ENCODE measurements at places on chromosomes 1 and 21.

- DNase-seq: no peak
These were observed at the start of gene MAEL for GRCh38 chr1:166988974-166989515. MAEL (plus strand) TSS chr1:166989280; CDS start chr1:166989353, 73 bp downstream.

GRCh38 chr1:160315359-160315758 is 27.7 kb downstream of the COPA start:
- DNase-seq: no peak

DNA sequence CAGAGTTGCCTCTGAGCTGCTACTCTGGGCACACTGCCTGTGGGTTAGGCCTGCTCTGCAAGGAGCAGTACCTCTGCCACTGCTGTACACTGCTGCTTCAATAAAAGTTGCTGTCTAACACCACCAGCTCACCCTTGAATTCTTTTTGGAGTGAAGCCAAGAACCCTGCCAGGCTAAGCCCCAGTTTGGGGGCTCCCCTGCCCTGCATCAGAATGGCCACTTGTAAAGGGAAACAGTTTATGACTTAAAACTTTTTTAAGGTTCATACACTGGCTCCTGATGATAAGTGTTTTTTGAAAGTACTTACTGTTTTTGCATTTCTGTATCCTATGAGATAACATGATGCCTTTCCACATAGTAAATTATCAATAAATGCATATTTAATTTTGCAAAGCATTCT is 310.0 kb downstream of the LMO4 start:
- DNase-seq: no peak

DNA sequence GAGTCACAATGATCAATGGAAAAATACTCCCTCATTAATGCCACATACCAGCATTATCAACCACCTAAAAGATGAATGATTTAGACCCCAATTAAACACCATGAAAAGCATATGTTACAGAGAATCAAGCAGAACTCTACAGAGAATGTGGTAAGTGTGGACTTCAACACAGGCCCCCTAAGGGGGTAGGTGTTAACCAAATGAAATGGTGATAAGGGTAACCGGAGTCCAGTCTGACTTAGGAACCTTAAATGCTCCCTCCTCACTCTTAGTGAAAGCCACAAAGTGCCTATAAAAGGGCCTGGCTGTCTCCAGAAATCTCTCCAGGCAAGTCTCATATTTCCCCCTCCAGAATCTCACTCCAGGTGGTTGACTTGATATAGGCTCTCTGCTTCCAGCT is 149.2 kb upstream of the FOXD3 start:
- no peak for DNase-seq

GRCh38 chr21:33991133-33991532 is 75.5 kb upstream of the ATP5PO start:
- no peak for DNase-seq

DNA sequence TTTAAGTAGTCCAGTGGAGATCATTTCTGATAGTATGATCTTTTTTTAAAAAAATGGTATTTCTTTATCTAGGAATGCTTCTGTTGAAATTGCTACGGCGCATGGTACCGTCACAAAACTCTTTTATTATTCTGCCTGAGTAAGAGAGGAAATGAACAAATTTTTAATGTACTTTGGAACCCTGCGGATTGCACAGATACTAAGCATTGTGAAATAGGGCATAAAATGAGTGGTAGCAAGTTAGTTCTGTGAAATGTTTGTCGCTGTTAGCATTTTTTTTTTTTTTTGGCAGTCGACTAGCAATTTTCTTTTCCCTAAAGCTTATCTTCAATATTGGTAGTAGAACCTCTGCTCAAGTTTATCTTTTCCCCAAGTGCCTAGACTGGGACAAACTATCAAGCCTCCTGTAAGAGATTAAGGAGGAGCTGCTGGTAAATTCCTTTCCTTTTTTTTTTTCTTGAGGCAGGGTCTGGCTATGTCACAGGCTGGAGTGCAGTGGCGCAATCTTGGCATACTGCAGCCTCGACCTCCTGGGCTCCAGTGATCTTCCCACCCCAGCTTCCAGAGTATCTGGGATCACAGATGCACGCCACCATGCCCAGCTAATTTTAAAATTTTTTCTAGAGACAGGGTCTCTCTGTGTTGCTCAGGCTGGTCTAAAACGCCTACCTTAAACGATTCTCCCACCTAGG is 2.2 kb downstream of the ITSN1 start:
- no peak for DNase-seq

- no peak for DNase-seq
These were observed 28.8 kb downstream of the SAMD13 start for GRCh38 chr1:84330125-84330984.

DNA sequence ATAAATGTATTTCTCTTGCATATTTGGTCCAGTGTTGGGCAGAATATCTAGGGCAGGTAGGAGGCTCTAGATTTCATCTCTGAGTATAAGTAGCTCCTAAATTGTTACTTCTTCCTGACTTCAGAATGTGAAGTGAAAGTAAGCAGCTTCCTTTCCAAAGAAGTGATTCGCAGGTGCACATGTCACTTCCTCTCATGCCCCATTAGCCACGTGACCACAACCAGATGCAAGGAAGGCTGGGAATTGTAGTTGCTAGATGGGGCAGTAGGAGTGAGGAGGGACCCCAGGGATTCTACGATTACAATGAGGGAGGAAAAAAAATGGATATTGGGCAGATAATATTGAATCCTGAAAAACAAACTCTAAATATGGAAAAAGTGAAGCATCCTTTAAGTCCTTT is 113.2 kb upstream of the CYYR1 start:
- no peak for DNase-seq

GRCh38 chr21:17334484-17334883 is 178.4 kb upstream of the CXADR start:
- DNase-seq: no peak

DNA sequence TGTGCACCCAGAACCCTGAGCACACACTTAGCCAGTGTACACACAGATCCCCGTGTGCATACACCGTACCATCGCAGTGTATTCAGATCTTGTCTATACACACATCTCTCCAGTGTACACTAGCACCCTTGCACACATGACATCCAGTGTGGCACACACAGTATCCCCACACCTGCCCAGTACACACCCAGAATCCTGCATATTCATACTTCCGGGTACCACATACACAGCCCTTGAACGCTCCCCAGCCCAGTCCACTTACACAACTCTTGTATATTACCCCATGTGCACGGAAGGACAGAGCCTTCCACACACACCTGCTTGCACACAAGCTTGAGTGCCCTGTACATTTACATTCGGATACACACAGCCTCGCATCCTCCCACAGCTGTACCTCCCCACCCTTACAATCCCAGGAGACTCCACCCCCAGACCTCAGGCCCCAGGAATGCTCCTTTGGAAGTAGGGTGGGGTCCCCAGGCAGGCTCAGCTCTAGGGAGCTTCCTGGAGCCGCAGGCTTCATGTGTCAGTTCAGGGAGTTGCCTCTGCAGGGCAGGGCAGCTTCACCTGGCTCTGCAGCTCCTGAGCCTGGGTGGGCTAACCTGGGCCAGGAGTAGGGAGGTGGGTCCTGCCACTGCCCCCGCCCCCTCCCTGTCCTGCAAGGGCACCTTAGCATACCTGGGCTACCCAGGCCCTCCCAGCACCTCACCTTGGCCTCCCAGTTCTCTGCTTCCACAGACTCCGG is 46.2 kb downstream of the AHDC1 start:
- peak; percentile 89 for DNase-seq

DNA sequence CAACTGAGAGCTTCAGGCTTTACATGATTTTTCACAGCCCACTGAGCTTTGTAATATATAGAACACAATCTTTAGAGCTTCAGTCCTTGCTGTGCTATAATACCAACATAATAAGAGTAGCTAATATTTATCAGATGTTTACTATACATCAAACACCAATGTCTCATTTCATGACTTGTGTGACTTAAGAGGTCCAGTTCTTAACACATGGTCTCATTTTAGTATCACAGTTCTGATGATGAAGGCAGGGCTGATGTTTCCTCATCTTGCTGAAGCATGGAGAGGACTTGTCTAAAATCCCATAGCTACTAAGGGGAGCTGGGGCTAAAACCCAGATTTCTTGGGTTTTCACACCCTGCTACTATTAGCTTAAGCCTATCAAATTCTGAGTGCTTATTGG is 5.5 kb downstream of the MTR start:
- no peak for DNase-seq

DNA sequence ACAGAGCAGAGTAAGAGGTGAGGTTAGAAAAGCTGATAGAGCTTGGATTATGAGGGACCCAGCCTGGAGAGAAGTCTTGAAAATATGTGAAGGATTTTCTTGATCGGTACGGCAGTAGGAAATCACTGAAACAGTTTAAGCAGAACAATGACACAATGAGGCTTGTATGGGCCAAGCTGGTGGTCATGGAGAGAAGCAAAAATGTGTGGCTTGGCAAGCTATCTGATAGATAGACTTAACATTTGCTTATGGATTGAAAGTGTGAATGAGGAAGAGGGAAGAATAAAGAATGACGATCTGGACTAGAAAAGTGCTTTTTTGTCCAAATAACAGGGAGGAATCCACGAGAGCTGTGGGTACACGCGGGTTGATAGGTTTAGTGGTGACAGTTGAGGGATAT is 15.4 kb upstream of the XPR1 start:
- no peak for DNase-seq

DNA sequence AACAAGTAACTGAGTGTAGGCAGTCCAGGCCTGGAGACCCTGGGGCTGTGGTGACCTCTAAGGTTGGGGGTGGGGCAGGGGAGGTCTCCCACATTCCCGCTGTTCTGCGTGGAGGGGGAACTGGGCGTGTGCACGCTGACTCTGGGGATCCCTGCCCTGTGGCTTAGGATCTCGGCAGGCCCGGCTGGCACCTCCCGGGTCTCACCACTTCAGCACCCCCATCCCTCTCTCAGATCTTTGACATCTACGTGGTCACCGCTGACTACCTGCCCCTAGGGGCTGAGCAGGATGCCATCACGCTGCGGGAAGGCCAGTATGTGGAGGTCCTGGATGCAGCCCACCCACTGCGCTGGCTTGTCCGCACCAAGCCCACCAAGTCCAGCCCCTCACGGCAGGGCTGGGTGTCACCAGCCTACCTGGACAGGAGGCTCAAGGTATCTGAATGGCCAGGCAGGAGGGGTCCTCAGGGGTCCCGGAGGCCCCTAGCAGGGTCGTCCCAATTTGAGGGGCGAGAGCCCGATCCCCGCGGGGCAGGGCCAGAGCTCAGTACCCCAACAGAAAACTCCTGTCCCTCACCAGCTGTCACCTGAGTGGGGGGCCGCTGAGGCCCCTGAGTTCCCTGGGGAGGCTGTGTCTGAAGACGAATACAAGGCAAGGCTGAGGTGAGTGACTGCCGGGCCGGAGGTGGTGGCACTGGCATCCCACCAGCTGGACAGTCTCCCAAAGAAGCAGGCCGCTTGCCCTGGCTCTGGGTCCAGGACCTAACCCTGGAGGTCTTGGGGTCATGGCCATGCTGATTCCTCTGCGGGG is 68.7 kb downstream of the TRIM11 start:
- DNase-seq: peak; percentile 3

DNA sequence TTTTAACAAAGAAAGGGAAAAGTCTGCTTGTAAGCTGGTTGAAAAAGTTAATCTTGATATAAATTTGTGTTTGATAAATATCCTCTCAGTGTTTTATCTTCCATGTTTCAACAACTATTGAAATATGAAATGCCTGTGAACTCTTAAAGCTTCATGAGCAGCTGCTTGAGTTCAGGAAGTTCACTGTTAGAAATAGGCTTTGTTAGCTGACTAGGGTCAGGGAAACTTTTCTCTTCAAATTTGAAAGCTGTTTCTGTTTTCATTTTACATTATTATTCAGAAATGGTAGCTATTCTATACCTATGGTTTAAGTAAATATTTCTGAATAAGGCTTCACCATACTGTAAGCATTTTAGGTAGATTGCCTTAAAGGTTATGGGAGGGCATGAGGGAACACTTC is 191.7 kb downstream of the HS2ST1 start:
- DNase-seq: no peak

GRCh38 chr1:226104671-226105121 is 42.2 kb downstream of the H3-3A start:
- no peak for DNase-seq

DNA sequence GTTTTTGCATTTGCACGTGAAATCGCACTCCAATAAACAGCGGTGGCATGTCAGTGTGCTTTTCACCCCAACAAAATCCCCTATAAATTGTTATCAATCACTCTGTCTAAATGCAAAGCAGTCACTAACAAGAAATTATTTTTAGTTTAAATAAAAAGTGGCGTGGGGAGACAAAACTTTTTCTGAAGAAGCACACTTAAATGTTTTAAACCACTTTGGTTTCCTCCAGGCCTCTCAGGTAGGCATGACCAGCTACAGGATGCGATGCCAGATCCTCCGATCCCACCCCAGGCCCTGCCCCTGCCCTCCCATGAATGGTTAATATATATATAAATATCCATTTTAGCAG is 3.6 kb downstream of the FMO1 start:
- DNase-seq: no peak

DNA sequence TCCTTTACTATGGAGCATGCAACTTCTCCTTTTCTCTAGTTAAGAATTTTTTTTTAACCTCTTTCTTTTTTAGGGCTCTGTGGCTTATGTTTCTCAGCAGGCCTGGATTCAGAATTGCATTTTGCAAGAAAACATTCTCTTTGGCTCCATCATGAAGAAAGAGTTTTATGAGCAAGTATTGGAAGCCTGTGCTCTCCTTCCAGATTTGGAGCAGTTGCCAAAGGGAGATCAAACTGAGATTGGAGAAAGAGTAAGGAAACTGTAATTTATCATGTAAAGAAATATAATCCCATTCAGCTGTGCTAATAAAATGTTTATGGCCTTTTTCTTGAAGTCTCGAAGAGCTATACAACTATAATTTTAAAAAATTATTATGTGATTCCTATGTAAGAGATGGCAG is 70.1 kb downstream of the HSPA13 start:
- no peak for DNase-seq

DNA sequence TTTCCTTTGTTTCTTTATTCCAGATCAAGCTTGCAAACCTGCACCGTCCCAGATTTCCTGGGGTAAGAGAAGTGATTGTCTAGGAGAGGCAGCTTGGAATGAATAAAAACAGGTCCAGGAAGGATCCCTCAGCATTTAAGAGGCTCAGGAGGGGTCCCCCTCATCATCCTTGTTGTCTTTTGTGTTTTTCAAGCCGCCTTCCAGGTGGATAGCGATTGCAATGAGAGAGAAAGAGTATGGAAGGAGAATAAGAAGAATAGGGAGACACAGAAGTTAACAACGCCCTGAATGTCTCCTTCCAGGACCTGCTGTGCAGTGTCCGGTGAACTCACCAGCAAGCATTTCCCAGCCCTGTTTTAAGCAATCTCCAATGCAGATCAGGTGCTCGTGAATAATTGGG is 8.5 kb downstream of the ERG start:
- DNase-seq: no peak

GRCh38 chr1:209260136-209260535 is 323.4 kb upstream of the CAMK1G start:
- DNase-seq: no peak

DNA sequence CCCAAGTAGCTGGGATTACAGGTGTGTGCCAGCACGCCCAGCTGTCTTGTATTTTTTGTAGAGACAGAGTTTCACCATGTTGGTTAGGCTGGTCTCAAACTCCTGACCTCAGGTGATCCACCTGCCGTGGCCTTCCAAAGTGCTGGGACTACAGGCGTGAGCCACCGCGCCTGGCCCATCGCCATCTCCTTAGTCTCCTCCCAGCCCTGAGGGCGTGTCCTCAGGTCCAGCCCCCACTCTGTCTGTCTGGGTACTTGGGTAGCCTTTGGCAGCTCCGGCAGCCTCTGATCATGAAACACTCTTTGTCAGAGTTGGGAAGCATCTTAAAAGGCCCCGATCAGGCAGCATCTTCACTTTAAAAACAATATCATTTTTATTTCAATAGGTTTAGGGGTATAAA is 90.3 kb upstream of the DISP3 start:
- DNase-seq: no peak

Measured in transverse colon (tissue), 4 donors.